ENCODE measurements at places on chromosomes 2 and 18.
A peak's percentile ranks its signal among the peaks of the same experiment; 100 is the strongest.

GRCh38 chr2:222745836-222746559 is 74.5 kb downstream of the MOGAT1 start:
- DNase-seq, result no peak

DNA sequence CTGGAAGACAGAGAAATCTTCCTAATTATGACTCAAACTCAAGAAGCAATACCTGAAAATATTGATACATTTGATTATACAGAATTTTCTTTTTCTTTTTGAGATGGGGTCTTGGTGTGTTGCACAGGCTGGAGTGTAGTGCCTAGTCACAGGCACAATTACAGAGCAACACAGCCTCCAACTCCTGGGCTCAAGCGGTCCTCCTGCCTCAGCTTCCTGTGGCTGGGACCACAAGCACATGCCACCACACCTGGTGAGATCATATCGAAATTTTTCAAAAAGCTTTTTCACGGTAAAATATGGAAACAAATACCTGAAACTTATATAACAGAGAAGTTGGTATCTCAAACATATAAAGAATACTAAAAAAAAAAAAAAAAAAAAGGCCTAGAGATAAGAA is 27.9 kb downstream of the TGFBRAP1 start:
- no peak for DNase-seq

DNA sequence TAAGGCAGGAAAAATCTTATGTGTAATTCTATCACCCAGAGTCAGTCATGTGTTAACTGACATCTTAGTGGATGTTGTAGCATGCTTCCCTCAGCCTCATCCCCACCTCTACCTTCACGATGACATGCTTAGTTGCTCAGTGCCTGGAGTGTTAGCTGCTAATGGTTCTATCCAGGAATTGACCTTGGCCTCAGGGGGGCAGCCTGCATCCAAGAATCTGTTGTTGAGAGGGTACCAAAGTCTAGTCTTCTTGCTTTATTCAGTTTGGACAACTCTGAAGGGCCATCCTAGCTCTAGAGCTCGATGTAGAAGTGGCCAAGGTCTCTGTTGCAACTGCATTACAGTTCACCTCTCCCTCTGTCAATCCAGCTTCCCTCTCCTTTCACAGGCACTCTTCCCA is 61.2 kb downstream of the ACYP2 start:
- DNase-seq, result peak; percentile 40

GRCh38 chr2:102544182-102544581 is 71.2 kb downstream of the SLC9A4 start:
- no peak for DNase-seq

DNA sequence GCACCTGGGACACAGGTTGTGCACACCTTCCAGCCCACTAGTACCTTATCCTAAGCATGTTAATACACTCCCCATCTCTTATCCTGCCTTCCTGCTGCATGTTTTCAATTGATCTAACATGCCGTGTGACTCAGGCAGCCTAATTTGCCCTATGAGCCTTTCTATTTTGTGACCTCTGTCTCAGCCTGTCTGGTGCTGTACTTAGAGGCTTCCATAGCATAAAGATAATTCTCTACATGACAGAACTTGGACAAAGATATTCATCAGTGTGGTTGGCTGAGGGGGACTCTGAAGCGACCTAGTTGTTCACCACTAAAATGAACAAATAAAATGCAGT is 8.6 kb upstream of the TMEM37 start:
- no peak for DNase-seq

Data from NB4 (cell line).